A549 treated with Mapracorat at 1 μM for 4 hours (cell line): ENCODE measurements at places on chromosomes 16 and 17. TPM values are rescaled to one million over a fixed set of nuclear protein-coding genes. Genes with fewer than 3 reads are reported as not detected.

The SLC5A10 gene
- total RNA-seq: 0.12 to 0.26 TPM (median 0.21 TPM) in 5 replicates

The AMFR gene
- total RNA-seq: 60.1 to 73.6 TPM (median 67.2 TPM) in 5 replicates

The JUP gene
- 85.1 to 127 TPM (median 113 TPM) in 5 replicates for total RNA-seq

The RHBDF2 gene
- total RNA-seq: 45.2 to 69.1 TPM (median 63.0 TPM) in 5 replicates
